ENCODE measurements at places on chromosomes 13 and 19.

DNA sequence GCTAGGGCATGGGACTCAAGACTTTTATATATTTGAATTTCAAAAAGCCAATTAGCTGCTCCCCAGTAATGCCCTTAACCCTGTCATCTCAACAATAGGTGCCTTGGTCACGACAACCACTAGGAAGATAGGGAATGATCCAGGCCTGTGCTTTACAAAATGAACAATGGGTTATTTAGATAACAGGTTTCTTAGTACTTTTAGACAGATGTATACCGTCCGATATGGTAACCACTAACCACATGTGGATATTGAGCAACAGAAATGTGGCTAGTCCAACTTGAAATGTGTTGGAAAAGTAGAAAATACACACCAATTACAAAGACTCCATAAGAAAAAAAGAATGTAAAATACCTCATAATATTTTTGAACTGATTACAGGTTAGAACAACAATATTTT lies 201.2 kb downstream of the LHFPL6 start:
- no peak for DNase-seq

DNA sequence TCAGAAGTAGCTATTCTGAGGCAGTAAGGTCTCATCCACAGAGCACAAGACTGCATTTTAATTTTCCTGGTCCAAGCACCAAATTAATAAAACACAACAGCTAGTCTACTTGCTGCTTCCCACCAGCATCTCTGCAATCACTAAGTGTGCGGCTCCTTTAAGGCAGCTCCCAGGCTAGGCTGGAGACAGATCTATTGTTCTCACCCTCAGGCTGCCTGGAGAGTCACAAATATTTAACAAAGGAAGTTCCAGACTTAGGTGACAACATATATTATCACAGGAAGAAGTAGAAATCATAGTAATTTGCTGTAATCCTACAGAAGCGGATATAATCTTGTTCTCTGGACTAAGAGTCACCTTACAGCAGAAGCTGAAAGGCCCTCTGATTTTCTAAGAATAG lies 2.2 kb upstream of the EID2 start:
- DNase-seq = no peak

GRCh38 chr19:18612051-18612771 lies 459 bp upstream of the TMEM59L start:
- no peak for DNase-seq

DNA sequence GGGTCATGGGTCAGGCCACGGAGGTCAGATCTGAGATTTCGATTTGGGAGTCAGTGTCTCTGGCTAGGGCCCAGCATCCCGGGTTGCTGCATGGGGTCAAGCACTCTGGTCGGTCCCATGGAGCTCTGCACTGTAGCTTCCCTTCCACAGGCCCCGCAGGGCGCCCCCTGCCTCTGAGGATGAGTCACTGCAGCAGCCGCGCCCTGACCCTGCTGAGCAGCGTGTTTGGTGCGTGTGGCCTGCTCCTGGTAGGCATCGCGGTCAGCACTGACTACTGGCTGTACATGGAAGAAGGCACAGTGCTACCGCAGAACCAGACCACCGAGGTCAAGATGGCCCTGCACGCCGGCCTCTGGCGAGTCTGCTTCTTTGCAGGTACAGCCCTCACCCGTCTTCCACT lies 3.6 kb downstream of the CACNG7 start:
- no peak for DNase-seq

- no peak for DNase-seq
These were observed 224.4 kb downstream of the LACC1 start for GRCh38 chr13:44104197-44104490.

- DNase-seq = peak; percentile 78
These were observed 30.1 kb downstream of the ZAR1L start for GRCh38 chr13:32284927-32285632.

DNA sequence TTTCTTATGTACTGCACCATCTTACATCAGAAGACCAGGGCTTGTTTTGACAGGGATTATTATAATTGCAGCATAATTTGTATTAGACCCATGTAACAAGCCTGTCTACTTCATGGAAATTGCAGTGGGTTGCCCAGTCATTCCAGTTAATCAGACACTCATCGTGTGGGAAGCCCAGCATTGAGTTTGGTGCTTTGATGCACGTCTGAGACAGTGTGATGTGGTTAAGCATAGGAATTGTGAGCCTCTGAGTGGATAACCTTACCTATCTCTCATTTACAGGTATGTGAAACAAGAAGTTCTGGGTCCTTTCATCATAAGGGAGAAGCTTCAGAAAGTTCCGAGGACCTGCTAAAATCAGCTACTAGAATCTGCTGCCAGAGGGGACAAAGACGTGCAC lies 12.8 kb downstream of the RGCC start:
- DNase-seq = no peak

Data from adipocyte (in vitro differentiated cells).